ENCODE measurements at places on chromosomes 16 and 17.

- no peak for DNase-seq
Measured at GRCh38 chr17:65191811-65192740, 54.9 kb downstream of the RGS9 start.

- no peak for DNase-seq
Measured at GRCh38 chr17:56707312-56708219, 114.1 kb downstream of the NOG start.

- DNase-seq: no peak
Measured at GRCh38 chr17:21218101-21218500, 4.1 kb upstream of the TMEM11 start.

DNA sequence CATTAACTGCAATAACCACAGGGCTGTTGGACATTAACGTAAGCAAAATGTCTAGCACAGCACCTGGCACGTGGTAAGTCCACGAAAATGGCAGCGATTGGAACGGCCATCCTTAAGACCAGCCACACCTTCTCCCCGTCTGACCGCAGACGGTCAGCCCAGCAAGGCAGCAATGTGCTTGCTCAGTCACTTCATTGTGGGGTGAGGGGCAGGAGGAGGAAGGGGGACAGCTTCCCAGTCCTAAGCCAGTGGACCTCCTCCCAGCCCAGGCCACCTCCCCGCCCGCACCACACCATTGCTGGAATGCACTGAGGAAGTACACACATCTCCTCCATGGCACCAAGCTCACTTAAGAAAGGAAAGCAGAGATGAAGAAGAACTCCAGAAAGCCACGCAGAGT, 8.6 kb upstream of the MYLK3 start:
- DNase-seq: no peak

GRCh38 chr16:88883117-88883895, 16.8 kb upstream of the PABPN1L start:
- no peak for DNase-seq

DNA sequence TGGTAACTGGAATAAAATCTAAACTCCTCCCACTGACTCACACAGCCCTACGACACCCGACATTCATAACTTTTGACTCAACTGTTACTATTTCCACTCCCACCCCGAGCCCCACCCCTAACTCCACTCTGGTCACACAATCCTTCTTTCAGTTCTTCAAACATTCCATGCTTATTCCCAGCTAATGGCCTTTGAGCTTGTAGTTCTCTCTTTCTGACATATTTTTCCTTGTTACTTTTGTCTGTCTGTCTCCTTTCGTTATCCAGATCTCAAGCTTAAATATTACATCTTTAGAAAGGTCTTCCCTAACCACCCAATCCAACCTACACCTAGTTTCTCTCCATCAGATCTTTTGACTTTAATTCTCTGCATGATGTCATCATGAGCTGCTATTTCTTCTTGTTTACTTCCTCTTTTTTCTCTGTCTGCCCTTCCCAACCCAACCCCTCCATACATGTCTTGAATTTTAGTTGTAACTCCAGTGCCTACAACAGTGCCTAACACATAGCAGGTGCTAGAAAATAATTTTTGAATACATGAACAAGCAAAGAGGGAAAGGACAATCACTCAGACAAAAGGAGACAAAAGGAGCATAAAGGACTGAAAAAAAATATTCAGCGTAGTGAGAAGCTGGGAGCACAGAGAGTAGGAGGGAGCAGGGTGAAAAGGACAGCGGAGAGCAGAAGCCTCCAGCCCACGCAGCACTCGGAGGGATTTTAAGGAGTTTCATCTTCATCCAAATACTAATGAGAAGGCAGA, 65.2 kb upstream of the SMIM36 start:
- no peak for DNase-seq

DNA sequence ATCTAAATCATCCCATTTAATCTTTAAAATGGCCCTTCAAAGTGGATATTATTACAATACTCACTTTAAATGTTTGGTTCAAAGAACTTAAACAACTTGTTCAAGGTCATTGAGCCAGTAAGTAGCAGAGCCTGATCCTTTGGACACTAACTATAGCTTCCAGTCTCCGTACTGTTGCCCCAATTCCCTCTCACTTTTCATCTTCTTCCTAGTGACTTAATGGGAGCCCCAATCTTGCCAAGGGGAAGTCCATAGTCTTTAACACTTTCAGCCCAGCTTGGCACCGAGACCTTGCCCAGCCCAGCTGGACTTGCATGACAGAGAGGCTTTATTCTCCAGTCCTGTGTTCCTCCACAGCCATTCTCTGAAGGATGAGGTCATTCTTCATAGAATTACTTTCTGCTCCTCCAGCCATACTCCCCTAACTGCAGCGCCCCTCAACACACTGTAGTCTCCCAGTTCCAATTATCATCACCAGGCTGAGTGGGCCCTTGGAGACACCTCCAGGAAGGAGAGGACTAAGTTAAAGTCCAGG, 49.2 kb upstream of the NLK start:
- no peak for DNase-seq

GRCh38 chr17:32117399-32117798, 24.9 kb upstream of the RHOT1 start:
- no peak for DNase-seq

Data from type B pancreatic cell (in vitro differentiated cells).